ENCODE measurements at places on chromosomes 5 and 9.

- no peak for DNase-seq
Measured at GRCh38 chr5:58855851-58856739, 273.2 kb downstream of the RAB3C start.

- no peak for DNase-seq
Measured at GRCh38 chr5:1080432-1080831, 31.4 kb downstream of the SLC12A7 start.

DNA sequence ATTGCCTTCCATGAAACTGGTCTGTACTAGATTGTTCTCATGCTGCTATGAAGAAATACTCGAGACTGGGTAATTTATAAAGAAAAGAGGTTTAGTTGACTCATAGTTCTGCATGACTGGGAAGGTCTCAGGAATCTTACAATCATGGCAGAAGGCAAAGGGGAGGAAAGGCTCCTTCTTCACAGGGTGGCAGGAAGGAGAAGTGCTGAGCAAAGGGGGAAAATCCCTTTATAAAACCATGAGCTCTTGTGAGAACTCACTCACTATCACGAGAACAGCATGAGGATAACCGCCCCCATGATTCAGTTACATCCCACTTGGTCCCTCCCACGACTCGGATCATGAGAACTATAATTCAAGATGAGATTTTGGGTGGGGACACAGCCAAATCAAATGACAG is 163.2 kb downstream of the RFK start:
- no peak for DNase-seq

DNA sequence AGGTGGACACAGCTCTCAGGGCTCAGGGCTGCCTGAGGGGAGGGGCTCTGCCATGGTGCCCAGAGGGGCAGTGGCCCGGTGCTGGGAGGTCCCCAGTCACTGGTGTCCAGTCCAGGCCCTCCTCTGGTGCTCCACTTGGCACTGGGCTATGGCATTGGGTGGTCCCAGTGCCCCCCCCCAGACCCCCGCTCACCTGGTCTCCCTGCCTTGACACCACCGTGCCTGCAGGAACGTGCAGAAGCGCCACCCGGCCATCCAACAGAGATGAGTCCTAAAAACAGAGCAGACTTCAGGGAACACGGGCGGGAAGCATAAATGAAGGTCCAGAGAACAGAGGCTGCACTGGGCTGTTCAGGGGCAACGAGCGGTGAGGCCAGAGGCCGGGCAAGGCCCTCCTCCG is 42.3 kb upstream of the NSMF start:
- no peak for DNase-seq

GRCh38 chr5:168713051-168713450 is 133.9 kb upstream of the PANK3 start:
- DNase-seq, result no peak

DNA sequence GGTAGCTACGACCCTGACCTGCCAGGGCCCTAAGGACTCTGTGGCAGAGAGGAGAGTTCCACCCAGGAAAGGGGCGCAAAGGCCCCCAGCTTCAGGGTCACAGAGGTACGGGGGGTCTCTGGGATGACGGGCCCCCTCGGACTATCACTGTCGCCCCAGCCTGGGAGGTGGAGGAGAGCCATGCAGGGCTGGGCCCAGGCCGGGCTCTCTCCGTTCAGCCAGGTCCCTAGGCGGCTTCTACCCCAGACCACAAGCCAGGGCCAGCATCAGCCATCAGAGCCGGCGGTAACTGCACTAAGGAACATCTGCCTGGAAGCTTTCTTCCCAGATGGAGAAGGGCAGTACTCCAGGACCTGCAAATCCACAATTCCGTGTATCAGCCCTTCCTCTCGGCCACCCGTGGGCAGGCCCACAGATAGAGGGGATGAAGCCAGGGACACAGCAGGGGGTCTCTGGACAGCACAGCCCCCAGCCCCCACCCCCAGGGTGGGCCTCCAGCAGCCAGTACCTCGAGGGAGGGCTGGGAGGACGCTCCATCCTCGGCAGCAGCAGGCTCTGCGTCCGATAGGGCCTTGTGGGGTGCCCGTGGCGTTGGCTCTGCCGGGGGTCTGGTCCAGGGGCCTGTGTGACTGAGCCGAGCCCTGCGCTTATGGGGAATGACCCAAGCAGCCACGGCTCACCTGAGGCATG is 38.4 kb downstream of the NACC2 start:
- no peak for DNase-seq

- DNase-seq, result no peak
Measured at GRCh38 chr5:7347377-7347776, 48.6 kb upstream of the ADCY2 start.

DNA sequence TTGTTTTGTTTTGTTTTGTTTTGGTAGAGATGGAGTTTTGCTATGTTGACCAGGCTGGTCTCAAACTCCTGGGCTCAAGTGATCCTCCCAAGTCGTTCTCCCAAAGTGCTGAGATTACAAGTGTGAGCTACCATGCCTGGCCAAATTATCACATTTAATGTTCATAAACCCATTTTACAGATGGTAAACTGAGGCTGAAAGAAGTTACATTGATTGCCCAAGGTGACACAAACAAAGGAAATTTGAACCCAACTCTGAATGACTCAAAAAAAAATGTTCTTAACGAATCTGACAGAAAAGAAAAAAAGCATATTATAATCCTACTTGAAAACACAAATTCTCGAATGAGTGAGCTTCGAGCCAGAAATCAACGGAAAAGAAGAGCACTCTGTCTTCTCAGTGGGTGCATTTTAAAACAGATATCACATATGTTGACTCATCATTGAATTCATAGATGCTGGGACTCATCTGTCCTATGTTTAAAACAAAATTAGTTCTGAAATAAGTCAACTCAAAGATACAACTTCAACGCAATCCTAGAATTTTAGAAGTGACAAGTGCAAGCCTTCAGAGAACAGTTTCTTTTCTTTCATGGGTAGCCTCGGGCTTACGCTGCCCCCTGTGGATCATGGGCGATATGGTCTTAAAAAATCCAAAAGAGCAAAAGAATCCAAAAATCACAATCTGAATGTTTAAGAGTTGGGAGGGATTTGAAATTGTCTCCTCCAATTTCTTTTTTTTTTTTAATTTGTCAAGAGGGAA is 28.4 kb downstream of the TIMD4 start:
- DNase-seq, result no peak

DNA sequence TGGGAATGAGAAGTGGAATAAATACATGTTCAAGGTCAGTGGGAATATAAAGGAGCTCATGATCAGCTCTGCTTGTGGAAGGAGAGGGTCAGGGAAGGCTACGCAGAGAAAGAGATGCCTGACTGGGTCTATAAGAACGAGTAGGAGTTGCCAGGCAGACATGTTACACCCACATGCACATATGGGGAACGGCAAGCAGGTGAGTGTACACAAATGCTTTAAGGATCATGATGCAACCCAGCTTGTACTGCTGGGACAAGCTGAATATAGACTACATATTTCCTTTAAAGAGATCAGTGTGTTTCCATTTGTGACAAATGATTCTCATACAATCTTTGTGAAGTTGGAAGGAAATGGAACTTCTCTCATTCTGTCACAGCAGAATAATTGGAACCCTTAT is 141.7 kb downstream of the SPOCK1 start:
- DNase-seq, result no peak

- no peak for DNase-seq
Measured at GRCh38 chr5:140044041-140044440, 942 bp upstream of the NRG2 start.

- no peak for DNase-seq
Measured at GRCh38 chr9:89436963-89437625, 60.8 kb downstream of the SEMA4D start.

DNA sequence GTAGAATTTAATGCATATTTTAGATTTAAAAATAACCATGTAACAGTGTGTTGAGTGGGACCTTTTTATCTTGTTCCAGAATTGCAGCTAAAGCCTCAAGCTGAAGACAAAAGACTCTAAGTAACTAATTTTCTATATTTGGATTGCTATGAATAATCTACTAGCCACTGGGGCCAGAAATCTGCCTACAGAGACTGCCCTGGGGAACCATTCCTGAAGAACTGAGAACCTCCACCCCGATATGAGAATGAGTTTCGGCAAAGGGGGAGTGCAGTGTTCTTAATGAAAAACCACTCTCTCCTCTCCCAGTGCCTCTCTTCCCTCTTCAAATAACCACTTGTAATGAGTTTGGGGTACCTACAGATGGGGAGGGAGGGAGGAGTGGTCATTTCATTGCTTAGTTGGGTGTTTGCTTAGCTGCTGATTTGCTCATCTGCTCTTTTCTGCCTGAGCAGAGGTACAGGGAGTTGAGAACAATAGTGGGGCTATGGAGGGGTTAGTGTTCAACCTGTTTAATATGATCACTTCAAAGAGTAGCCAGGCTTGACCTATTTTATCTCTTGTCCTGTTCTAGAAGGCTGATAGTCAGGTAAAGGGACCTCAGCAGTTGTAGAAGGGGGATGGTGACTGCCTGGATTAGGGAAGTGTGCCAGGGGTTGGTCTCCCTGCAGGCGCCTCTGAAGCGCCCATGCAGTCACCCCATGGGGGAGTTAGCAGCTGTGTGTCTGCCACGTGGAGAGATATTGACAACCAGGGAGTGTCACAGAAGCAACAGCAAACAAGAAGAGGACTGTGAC is 47.7 kb downstream of the ATG10 start:
- DNase-seq, result no peak

- DNase-seq, result no peak
Measured at GRCh38 chr9:107972346-107972745, 482.8 kb upstream of the KLF4 start.

DNA sequence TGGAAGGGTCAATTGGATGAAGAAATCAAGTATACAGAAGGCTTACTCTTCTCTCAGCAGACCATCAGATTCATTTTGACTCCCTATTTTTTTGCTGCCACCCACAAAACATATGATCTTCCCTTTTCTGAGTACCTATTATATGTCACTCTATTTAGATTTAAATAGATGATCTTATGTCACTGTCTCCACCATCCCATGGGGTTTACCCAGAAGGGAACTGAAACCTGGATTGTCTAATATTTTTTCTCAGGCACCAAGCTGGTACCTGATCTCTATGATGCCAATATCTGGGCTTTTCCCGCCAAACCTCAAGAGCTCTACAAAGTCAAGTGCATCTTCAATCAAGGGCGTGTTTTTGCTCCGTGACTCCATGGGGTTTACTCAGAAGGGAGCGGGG is 118.7 kb downstream of the GAS1 start:
- no peak for DNase-seq

- no peak for DNase-seq
Measured at GRCh38 chr5:33261305-33261704, 179.5 kb upstream of the TARS1 start.

GRCh38 chr9:79895232-79895631 is 323.5 kb downstream of the TLE4 start:
- no peak for DNase-seq

GRCh38 chr5:74543162-74543995 is 97.1 kb downstream of the ENC1 start:
- no peak for DNase-seq

DNA sequence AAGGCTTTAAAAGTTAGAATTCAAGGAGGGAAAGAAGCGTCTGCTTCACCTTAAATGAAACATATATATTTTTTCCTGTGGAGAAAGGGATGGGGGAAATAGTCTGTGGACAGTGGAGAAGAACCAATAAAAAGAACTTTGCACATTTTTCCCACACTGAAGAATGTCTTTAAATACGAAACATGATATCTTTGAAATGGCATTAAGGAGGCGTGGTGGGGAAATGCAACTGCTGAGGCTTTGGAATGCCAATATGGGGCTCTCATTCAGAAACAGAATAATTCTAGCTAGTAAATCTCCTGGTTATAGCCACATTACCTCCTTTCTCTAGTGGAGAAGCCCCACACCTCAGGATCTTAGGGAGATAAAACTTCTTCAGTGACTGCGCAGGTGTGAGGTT is 46.8 kb downstream of the TNC start:
- DNase-seq, result no peak

GRCh38 chr5:133032852-133033742 is 6.7 kb upstream of the ZCCHC10 start:
- DNase-seq, result no peak

DNA sequence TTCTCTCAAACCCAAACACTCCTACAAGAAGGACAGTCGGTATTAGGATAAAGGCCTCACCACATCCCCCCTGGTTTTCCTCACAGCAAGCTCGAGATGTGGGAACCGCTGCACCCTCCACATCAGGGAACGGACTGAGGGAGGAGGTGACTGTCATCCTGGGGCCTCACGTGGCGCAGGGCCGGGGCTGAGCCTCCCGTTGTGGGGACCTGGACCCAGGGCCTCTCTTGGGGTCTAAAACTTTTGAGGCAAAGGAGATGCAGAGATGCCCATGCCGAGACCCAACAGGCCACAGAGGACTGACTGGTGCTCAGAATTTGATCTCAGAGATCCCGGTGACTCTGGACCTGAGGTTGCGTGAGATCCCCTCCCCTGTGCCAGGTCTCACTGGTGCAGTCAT is 72.7 kb downstream of the MRPL36 start:
- DNase-seq, result no peak

DNA sequence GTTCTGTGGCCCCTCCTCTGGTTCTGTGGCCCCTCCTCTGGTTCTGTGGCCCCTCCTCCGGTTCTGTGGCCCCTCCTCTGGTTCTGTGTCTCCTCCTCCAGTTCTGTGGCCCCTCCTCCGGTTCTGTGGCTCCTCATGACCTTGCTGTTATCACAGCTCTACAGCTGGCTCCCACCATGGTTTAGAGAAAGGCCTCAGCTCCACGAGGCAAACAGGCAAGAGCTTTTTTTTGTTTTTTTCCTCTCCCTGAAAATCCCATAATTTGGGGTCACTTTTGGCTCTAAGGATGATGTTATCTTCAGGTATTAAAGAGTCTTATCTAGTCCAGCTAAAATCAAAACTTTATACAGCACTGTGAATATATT is 31.8 kb downstream of the C5orf15 start:
- DNase-seq, result no peak

DNA sequence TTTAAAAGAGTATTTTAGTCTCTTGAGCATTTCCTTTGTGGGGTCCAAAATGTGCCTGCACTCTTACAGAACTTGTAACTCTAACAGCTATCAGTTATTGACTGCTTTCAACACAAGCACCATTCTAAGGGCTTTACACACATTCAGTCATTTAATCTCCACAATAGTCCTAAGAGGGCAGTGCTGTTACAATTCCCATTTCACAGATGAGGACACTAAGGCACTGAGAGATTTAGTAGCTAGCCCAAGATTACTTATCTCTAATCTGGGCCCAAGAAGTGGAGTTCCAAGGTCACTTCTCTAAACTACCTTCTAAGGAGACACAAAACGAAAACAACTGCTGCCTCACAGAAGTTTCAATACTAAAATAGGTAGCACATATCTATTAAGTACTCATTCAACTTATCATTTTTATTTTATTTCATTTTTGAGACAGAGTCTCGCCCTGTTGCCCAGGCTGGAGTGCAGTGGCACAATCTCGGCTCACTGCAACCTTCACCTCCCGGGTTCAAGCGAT is 275.2 kb downstream of the CWC27 start:
- DNase-seq, result no peak

- no peak for DNase-seq
Measured at GRCh38 chr5:150272531-150272930, 17.0 kb downstream of the CAMK2A start.

DNA sequence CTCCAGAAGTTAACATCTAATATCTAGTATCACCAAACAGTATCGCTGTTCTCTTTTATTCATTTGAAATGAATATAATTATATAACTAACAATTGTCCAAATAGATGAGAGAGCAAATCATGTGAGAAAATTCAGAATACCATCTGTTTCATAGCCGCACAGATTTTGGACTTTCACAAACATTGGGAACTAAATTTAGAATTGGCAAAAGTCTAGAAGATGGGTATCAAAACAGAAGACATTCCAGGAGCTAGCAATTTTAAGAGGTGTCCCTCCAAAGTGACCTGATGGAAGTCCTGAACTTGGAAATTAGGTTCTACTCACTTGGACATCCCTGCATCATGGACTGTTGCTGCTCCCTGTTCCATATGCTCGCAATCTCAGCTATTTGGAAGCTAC is 57.0 kb upstream of the FSD1L start:
- DNase-seq, result no peak
